ENCODE measurements at places on chromosomes 1 and 21.

DNA sequence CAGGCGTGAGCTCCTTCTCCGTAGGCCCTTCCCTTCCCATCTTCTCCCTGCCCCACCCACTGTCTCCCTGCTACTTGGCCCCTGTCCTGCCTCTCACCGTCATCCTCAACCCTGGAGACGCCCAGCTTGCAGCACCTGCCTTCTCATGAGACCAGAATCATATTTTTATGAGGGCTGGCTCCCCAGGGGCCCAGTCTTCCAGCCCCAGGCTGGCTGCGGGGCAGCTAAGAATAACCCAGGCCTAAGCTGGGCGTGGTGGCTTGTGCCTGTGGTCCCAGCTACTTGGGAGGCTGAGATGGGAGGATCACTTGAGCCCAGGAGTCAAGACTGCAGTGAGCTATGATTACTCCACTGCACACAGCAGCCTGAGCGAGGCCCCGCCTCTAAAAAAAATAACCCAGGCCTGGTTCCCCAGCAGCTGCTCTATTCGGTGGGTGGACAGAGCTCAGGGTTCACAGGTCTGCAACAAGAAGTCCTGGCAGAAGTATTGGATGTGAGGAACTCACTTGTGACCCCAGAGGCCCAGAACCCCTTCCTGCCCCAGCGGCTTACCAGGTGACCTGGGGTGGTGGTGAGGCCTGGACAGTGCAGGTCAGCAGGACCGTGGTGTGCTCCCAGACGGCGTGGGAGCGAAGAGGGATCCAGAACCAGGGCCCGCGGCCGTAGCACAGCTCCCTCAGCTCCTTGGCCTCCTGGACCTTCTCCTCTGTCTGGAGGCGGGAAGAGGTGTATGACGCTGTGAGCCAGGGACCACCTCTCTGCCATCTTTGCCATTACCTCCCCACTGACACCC, 6.4 kb downstream of the MYOM3 start:
- DNase-seq = no peak

DNA sequence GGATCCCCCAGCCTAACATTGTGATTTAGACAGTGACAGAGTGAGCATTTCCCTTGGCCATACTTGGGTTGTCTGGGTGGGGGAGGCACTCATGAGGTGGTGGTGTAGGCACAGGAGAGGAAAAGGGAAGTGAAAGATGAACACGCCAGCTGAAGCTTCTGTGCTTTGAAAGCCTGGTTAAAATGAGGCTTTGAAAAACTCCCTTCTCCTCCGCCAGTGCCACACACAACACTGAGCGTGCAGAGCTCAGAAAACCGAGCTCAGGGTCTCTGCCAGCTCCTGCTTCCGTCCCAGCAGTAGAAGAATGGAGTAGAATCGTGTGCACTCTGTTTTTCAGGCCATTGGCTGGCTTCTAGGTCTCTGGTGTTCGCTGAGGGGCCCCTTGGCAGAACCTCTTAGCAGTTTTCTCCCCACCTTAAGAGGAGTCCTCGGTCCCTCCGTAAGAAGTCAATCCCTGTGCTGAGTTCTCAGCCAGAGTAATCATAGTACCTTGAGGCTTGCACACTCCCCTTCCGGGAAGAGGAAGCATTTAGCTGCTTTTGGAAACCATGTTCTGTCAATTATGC, 12.9 kb downstream of the PLEKHM2 start:
- DNase-seq = peak; percentile 84

- DNase-seq = no peak
These were observed 31.1 kb downstream of the RAB3GAP2 start for GRCh38 chr1:220241072-220241663.

DNA sequence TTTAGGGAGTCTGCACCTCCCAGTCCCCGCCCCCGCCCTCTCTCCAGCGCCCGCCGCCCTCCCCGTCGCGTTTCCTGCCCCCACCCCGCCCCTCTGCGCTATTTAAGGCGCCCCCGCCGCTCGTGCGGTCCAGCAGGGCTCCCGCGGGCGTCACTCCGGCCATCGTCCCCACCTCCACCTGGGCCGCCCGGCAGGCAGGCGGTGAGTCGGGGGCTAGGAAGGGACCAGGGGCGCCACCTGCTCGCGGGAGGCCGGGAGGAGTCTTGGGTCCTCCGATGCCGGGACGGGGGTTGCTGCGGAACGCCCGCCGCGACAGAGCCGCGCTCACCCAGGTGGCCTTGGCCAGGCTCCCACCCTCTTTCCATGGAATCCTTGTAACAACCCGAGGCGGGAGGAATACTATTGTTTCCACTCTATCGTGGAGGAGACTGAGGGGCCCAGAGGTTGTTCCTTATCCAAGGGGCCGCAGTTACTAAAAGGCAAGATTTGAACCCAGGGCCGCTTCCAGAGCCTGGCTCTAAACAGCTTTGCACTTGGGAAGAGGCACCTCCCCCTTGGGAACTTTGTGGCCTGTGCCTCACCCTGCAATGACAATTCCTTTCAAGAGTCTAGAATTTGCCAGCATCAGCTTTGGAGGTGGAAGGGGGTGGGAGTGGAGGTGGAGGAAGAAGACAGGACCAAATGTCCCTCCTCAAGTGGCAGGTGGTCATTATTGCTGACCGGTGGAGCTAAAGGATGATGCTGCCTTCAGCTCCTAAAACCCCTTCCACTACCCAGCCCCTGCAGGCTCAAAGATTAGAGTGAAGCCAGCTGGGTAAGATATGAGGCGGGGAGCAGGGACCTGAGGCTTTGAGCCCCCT, at the start of gene GJA4:
Gene GJA4 (plus strand): TSS at position 132 of the 860 bp plus-strand sequence. CDS start 1,215 bp downstream, outside the sequence.
- no peak for DNase-seq

DNA sequence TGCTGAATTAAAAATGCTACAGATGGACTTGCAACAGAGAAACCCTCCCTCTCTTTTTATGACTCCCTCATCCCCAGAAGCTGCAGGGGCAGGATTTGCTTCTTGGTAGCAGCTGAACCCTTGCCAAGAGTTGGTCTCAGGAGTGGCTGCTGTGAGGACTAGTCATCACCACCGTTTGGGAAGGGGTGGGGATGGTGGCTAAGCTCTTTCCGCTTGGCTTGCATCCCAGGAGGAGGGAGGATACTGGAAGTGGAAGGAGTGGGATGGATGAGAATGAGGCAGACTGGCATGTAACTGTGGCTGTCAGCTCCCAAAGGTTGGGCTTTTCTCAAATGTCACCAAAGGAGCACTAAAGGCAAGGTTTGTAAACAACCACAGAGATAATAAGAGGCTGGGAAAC, 50.8 kb upstream of the COL24A1 start:
- no peak for DNase-seq

- no peak for DNase-seq
These were observed 22.5 kb downstream of the SLC45A1 start for GRCh38 chr1:8340448-8340847.

GRCh38 chr1:99577313-99577712, 68.6 kb upstream of the PALMD start:
- no peak for DNase-seq

- DNase-seq = peak; percentile 76
These were observed 24.9 kb upstream of the KCNA2 start for GRCh38 chr1:110630839-110631663.

DNA sequence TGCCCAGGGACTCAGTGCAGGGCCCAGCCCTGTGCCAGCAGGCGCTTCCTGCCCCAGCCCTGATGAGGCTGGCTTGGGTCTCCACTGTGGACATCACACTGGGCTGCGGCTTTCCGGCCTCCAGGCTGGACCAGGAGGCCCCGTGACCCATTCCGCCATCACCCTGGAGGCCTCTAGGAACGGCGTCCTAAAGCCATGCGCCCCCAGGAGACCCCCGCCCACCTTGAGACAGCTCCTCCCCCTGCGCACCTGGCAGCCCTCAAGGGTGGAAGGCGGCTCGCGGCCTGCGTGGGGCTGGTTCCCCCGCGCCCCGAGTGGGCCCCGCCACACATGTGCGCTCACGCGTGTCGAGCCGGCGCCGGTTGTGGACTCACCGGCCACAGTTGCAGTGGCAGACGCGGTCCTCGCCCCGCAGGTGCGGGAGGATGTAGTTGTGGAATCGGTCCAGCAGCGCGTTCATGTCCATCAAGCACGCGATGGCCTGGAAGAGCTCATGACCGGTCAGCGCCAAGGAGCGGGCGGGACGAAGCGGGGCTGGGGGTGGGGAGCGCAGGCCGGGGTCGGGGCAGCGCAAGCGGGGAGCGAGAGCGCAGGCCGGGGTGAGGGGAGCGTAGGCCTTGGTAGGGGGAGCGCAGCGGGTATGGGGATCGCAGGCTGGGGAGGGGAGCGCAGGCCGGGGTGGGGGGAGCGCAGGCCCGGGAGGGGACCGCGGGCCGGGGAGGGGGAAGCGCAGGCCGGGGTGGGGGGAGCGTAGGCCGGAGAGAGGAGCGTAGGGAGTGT, 924 bp downstream of the TMEM240 start:
- DNase-seq = no peak

- DNase-seq = no peak
These were observed 10.5 kb downstream of the C1orf115 start for GRCh38 chr1:220700556-220701179.

- peak; percentile 64 for DNase-seq
These were observed 66.7 kb upstream of the ANGPTL3 start for GRCh38 chr1:62530516-62531154.

GRCh38 chr21:38820471-38821239, 14.9 kb downstream of the ETS2 start:
- no peak for DNase-seq

DNA sequence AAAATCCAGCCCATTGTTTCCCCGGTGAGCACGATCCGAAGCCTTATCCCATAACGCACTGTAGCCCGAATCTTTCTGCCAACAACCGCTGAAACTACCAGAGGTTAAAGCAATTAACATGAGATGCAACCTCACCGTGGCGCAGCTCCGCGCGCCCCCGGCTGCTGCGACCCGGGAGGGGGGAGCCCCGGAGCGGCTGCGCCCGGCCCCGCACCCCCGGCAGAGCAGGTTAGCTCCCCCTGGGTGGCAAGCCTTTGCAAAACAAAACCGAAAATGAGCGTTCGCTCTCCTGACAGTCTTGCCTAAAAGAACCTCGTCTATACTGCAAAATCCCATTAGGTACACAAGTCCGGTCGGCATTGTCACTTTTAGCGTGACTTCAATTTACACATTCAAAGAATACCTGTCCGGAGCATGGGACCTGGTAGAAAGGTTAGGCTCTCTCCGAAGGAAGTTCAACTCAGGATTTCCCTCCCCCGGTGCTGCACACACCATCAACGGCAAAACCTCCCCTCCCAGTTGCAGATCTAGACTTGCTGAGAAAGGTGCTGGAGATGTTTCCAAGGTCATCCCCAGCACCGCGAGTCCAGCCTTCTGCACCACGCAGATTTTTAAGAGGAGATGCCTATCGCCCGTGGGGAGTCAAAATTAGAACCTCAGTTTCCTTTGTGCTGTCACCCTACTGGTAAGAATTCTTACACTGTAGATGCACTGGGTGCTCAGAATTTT, 107.5 kb downstream of the ZNF281 start:
- peak; percentile 67 for DNase-seq

GRCh38 chr1:182166750-182167149, 105.2 kb upstream of the ZNF648 start:
- DNase-seq = no peak

GRCh38 chr1:244102046-244102445, 51.0 kb downstream of the ZBTB18 start:
- no peak for DNase-seq

GRCh38 chr1:53323316-53323715, 4.6 kb downstream of the LRP8 start:
- no peak for DNase-seq

DNA sequence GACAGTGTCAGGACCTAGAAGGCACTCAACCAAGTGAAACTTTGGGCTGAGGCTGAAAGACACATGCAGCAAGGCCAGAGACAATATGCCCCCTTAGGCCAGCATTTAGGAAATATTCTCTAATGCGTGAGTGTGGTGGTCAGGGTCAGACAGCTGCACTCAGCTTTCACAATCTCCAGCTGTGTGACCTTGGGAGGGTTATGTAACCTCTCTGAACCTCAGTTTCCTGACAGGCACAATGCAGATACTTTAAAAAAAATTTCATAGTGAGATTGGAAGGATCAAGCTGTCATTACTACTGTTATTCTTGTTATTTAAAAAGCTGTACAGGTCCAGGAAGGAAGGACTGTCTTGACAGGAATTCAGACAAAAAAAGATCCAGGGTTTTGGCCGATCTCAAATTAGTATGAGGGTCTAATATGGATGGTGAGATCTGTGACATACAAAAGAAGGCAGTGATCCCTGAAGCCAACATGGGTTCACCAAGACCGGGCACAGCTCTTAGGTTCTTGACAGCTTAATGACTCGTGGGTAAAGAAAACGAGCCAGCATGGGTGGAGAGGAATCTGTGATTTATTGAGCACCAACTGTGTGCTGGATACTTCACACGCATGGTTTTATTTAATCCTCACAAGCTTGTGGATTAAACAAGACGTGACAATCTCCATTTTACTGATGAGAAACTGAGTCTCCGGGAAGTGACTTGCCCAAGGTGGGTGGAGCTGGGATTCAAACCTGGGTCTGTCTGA, 54.6 kb upstream of the POU3F1 start:
- no peak for DNase-seq

GRCh38 chr1:47727051-47727696, 270.0 kb downstream of the TRABD2B start:
- DNase-seq = no peak

GRCh38 chr21:17779980-17780379, 39.2 kb downstream of the C21orf91 start:
- DNase-seq = no peak

DNA sequence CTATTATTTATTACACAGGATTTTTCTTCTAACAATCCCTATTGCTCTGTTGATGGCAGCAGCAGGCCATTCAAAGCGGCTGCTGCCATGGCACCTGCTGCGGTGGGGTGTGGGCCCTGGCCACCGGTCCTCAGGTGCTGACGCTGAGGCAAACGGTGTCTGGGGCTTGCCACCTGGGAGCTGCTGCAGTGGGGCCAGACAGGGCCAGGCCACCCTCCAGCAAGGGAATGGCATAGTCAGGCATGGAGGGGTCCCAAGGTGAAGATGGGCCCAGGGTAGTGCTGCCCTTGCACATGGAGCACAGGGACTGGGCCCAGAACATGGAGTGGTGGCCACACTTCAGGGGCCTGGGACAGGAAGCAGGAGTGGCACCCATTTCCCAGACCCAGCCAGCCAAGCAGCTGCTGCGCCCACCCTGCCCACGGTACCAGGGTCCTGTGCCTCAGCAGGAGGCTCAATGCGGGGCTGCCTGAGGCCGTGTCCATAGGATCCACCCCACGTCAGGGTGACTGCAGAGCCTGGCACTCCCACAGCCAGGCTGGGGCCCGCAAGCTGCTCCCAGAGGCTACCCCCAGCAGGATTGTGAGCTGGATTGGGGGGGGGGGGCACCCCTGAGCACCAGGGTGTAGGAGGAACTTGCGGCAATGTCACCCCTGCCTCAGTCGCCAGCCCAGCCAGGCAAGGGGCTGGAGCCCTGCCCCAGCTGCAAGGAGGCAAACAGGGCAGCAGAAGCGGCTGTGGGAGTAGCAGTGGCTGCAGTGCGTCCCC, 53.9 kb upstream of the KRTAP11-1 start:
- no peak for DNase-seq

GRCh38 chr1:93636712-93637111, 44.9 kb downstream of the BCAR3 start:
- no peak for DNase-seq

GRCh38 chr1:180392427-180393145, 109.8 kb downstream of the ACBD6 start:
- no peak for DNase-seq

- no peak for DNase-seq
These were observed 34.3 kb upstream of the TTC4 start for GRCh38 chr1:54681358-54681757.
